ENCODE measurements at places on chromosomes 6 and 20.

GRCh38 chr20:4170621-4171537 lies 155.5 kb upstream of the RNF24 start:
- DNase-seq: no peak

GRCh38 chr6:50198245-50198644 lies 148.5 kb upstream of the DEFB112 start:
- DNase-seq: no peak

DNA sequence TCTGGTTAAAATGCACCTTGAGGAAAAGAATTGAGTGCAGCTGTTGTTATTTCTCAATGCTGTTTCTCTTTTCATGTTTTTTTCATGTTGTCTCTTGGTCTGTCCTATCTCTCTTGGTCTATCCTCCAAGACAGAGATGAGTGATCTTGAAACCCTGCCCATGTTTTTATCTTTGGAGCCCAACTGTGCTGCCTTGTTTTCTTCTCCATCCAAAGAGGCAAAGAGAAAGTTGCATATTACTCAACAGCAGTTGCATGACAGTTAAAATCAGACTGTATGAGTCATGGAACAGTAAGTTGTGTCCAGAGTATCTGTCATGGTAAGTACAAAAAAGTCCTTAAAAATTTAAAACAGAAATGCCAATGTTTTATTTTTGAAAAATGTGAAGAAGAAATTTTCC lies 26.2 kb downstream of the BCAS1 start:
- no peak for DNase-seq

DNA sequence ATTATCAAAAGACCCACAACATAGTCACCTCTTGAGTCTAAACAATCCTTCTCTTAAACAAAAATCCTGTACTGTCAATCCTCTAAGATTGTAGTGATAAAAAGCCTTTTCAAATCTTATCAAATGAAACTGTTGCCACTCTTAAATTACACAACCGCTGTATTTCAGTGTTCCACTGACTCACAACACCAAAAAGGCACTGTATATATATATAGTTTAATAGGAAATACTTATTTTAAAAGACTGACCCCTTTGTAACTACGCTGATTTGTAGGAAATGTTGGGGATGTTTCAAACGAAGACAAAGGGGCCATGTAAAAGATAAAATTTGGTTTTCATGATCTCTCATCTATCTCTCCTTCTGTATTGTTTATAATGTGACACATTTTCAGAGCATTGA lies 14.1 kb downstream of the CPNE1 start:
- DNase-seq: no peak

DNA sequence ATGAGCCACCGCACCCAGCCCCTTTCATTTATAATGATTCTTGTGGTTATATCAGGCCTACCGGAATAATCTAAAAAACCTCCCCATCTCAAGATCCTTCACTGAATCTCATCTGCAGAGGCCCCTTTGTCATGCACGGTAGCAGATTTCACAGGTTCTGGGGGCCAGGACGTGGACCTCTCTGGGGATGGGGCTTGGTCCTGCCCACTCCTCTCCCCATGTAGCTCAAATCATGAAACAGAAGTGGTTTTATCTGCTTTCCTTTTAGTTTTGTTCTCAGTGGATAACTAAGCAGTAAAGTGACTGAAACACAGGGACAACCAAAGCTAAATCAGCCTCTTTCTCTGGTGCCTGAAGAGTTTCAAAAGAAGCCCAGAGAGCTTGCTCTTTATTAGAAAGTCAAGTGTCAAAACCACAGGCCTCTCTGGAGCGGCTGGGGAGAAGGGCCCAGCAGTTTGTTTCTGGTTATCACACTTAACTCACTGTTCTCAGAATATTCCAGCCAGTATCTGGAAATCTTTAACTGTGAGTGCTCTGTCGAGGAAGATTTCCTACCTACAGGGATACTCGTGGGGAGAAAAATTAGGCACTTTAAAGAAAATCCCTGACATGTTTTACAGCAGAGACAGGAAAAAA lies 60.6 kb upstream of the FAM184A start:
- no peak for DNase-seq

- no peak for DNase-seq
Observed at GRCh38 chr6:98833307-98834059, 891 bp upstream of the POU3F2 start.

- no peak for DNase-seq
Observed at GRCh38 chr6:56259234-56260077, 12.1 kb upstream of the COL21A1 start.

GRCh38 chr6:10883312-10884244 lies 1.7 kb upstream of the GCM2 start:
- no peak for DNase-seq

DNA sequence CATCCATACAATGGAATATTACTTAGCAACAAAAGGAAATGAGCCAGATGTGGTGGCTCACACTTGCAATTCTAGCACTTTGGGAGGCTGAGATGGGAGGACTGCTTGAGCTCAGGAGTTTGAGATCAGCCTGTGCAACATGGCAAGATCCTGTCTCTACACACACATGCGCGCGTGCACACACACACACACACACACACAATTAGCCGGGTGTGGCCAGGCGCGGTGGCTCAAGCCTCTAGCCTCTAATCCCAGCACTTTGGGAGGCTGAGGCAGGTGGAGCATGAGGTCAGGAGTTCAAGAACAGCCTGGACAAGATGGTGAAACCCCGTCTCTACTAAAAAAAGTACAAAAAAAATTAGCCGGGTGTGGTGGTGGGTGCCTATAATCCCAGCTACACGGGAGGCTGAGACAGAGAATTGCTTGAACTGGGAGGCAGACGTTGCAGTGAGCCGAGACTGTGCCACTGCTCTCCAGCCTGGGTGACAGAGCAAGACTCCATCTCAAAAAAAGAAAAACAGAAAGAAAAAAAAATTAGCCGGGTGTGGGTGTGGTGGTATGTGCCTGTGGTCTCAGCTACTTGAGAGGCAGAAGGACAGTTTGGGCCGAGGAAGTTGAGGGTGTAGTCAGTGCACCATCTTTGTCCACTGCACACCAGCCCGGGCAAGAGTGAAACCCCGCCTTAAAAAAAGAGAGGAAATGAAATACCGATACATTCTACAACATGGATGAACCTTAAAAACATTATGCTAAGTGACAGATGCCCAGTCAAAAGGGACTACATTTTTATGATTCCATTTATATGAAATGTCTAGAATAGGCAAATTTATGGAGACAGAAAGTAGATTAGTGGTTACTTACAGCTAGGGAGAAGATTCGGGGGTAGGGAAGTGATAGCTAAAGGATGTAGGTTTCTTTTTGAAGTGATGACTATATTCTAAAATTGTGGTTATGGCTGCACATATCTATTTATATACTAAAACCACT lies 52.5 kb downstream of the RBL1 start:
- no peak for DNase-seq

GRCh38 chr20:5180933-5181332 lies 54.1 kb downstream of the CDS2 start:
- DNase-seq: no peak

- DNase-seq: no peak
Observed at GRCh38 chr20:49775229-49775693, 37.4 kb upstream of the SLC9A8 start.

DNA sequence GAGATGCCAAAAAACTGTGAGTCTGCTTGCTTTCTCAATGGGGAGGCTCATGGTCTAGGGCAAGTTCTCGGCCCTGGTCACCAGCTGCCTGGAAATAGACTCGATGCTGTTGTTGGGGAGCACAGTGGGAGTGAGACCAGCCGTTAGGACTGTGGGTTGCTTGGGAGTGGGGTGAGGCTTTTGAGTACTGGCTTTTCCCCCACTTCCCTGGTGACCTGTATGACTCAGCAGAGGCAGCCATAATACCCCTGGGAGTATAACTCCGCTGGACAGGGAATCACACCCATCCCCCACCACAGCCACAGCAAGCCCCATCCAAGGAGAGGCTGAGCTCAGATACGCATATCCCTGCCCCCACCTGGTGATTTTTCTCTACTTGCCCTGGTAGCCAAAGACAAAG lies 48.9 kb upstream of the OGFRL1 start:
- no peak for DNase-seq

- DNase-seq: no peak
Observed at GRCh38 chr6:34049395-34050342, 96.2 kb downstream of the GRM4 start.

DNA sequence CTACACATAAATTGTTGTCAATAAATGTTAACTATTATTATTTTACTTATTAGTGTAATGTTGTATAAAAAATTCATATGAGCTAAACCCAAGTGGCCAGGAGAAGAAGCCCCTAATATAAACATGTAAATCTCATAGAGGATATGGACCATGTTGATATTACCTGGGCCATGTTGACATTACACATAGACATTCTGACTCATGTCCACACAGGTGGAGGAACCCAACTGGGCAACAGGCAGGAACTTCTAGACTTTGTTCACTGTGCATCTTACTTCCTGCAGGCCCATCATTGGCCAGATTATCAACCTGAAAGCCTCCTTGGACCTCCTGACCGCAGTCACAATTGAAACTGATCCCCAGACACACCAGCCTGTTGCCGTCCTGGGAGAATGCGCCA lies 7.2 kb downstream of the BPIFA2 start:
- no peak for DNase-seq
